ELR (cell line): ENCODE measurements at places on chromosomes 2 and 18.

DNA sequence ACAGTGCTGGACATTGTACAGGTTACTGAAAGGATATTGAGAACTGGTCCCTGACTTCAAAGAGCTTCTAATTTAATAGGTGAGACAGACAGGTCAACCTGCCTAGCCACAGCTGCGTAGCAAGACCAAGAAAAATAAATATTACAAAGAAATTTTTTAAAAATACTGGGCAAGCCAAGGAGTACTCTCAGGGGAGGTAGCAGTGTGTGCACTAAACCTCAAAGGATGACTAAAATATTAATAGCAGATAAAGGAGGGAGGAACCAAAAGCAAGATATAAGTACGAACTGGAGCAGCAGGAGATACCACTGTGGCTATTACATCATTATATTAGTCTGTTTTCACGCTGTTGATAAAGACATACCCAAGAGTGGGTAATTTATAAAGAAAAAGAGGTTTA, 14.9 kb downstream of the SCG2 start:
- DNase-seq: no peak

- DNase-seq: no peak
These were observed 505.4 kb downstream of the BCL11A start for GRCh38 chr2:60047944-60048525.

- DNase-seq: no peak
These were observed 33.2 kb downstream of the PSD4 start for GRCh38 chr2:113207021-113207420.

DNA sequence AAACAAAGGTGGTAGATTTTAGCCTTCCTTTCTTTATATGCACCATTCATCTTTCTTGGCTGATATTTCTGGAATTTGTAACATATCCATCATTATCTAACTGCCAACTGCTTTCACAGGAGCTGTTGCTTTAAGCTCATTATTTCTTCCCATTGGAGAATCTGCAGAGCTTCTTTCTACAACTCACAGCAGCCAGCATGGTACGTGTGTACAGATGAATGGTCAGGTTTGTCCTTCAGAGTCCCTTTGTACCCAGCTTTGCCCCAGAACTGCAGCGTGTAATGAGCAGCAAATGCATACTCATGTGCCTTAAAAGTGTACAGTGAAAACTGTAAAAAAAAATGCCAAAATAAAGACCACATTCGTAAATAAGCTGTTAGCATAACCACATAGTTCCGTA, 260.9 kb downstream of the FIGN start:
- DNase-seq: no peak

DNA sequence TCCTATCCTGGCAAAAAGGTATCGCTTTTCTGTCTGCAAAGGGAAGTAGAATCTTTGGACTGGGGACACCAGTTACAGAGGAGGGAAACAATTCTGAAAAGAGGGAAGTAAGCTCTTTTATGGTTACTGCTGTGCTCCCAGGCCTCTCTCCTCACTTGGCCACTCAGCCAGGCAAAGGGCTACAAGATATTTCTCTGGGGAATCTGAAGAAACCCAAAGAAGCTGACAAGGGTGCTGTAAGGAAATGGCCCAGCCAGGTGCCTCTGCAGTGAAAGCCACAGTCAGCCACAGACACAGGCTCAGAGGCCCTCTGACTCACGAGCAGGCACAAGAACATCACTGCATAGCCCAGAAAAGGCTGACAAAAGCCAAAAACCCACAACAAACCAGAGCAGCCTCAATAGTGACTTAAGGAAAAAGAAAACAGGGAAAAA, 5.8 kb downstream of the HDLBP start:
- peak; percentile 65 for DNase-seq

DNA sequence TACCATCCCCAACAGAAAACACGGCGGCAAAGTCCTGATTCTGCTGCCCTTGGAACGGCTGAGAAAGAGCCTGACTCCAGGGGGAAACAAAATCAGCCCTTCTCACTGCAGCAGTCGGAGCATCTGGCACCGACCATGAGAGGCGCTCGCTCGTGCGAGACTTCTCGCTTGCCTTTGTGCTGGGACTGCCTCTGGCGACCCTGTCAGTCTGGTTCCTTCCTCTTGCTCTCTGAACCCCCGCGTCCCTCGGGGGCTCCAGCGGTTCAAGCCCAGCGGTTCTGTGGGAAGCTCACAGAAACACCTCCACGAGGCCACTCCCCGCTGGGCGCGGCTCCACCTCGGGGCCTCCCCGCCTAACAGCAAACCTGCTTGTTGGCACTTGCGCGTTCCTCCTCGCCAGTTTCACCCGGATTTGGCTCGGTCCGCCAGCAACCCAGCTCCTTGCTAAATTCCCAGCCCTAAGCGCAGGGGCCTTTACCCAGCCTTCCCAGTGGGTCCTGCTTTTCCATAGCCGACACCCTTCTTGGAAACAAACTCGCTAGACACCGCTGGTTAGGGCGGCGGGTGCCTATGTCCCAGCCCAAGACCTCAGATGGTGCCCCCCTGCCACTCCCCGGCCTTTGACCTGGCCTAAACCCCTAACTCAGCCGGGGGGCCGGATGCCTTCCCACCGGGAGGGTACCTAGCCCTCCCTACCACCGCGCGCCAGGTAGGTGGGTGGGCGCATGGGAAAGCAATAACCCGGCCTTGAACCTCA, 2.2 kb downstream of the RND3 start:
- peak; percentile 72 for DNase-seq

GRCh38 chr18:52323802-52324201, 16.2 kb upstream of the DCC start:
- no peak for DNase-seq

DNA sequence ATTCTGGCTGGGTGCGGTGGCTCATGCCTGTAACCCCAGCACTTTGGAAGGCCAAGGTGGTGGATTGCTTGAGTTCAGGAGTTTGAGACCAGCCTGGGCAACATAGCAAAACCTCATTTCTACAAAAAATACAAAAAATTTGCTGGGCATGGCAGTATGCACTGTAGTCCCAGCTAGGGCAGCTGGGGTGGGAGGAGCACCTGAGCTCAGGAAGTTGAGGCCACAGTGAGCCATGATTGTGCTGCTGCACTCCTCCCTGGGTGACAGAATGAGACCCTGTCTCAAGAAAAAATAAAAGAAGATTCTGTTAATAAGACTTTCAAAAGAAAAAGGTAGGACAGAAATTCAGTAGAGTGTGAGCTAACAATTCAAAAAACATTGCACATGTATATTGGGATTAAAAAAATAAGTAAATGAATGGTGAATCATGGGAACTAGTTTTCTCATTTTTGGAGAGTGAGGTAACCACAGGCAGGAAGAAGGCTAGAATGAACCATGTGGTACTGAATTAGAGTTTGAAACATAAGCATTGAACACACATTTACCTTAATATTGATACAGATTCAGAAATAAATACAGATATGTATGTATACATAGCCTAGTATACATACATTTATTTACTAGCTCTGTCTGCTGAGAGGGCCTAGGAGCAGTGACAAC, 53.5 kb downstream of the NCOA1 start:
- peak; percentile 1 for DNase-seq

GRCh38 chr2:186189816-186190215, 296.2 kb upstream of the ZC3H15 start:
- DNase-seq: no peak

GRCh38 chr2:190583507-190584337, 49.2 kb upstream of the NEMP2 start:
- DNase-seq: no peak

DNA sequence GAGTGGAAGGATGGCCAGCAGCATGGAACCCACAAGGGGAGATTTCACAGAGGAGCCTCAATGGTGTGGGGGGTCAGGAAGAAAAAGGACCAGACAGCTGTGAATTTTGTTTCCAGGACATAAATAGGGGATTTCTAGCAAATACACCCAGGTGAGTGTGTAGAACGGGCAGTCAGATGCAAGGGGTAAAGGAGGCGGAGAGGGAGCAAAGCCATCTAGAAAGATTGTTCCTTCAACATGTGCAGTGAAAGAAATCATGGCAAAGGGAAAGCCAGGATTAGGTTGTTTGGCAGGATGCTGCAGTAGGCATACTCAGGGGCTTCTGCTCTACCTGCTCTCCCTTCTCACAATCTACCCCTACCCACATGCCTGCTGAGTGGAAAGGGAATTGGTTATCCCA, 119.4 kb upstream of the EPC2 start:
- DNase-seq: no peak

GRCh38 chr18:66582211-66582610, 21.7 kb downstream of the CDH19 start:
- DNase-seq: no peak

- DNase-seq: peak; percentile 68
These were observed 93.1 kb downstream of the TCF4 start for GRCh38 chr18:55494899-55495298.

GRCh38 chr2:169336695-169337094, 25.6 kb downstream of the LRP2 start:
- no peak for DNase-seq

DNA sequence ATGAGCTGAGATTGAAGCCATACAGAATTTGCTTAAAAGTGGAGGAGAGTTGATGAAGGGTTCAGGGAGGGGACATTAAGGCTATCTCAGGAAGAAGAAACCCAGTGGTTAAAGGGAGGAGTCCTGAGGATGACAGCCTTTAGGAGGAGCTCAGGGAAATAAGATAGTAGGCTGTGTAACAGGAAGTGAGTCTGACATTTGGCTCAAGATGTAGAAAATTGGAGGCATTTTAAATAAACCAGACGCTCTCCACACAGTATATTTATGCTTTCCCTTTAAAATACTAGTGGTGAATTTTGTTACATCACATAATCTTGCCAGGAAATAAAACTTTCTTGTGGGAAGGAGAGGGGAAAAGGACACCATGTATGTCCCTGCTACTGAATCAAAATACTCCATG, 11.6 kb downstream of the KCNH7 start:
- DNase-seq: peak; percentile 11

- DNase-seq: no peak
These were observed 1.2 kb downstream of the ABCG8 start for GRCh38 chr2:43839776-43840564.

DNA sequence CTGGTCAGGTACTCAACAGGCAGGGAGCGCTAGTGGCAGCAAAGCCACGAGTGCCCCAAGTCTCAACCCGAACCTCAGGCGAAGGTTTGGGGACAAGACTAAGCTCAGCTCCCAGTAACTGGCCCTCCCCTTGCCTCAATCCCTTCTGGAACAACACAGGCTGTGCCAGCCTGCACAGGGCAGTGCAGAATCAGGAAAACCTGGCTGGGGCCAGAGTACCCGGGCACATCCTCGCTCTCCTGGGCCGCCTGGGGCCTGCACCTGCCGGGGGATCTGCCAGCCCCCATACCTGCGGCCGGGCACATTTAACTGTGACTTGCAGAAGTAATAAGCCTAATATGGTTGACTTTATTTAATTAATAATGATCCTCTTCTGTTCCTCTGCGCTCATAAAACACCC, 60.6 kb downstream of the GBX2 start:
- DNase-seq: no peak

GRCh38 chr2:166932032-166932431, 43.8 kb downstream of the XIRP2 start:
- peak; percentile 77 for DNase-seq

DNA sequence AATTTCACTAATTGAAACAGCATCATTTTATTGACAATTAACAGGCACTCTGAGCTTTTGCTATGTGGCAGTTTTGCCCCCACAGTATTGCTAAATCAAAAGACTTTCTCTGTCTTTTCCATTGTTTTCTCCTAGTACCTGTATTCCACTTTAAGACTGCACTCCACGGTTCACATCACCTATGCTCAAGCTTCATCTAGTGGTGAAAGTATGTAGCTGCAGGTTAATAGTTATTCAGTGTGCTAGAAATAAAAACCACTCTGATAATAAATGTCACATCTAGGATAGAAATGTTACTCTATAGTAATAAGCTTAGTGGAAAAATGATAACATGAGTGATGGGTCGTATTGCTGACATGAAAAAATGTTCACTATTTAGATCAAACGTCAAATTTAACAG, 24.6 kb downstream of the ARL6IP6 start:
- peak; percentile 34 for DNase-seq

DNA sequence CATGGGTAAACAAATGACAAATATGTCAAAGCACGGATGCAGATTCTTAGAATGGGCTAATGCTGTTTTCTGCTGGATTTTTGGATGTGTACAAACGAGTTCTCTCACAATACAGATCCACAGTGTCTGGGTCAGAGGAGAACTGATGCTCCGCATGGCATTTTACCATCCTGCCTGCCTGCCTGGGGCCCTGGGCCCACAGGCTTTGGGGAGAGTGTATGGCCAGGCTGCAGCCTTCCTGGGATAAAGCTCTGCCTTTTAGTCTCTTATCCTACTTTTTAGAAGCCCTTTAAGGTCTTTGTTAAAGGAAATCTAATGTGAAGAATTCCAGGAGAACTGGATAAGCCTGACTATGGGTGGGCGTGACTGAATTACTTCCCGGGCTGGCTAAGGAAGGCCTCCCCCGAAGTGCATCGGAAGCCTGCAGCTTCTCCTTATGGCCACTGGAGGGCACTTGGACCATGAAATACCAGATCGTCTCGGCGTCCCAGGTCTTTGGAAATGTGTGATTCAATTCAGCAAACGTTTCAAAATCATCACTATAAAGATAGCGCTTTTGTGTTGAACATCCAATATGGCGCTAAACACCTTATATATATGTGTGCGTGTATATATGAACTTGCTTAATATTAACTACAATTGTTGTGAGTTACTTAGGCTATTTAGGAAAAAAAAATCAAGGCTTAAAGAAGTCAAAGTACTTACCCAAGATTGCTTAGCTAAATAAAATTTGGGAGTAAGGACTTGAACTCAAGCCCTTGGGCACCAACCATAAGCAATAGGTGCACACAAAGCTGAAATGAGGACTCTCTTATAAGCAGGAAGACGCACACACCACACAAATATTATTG, 15.2 kb upstream of the DNPEP start:
- peak; percentile 92 for DNase-seq

- peak; percentile 53 for DNase-seq
These were observed 79.2 kb upstream of the PID1 start for GRCh38 chr2:229350117-229350805.

DNA sequence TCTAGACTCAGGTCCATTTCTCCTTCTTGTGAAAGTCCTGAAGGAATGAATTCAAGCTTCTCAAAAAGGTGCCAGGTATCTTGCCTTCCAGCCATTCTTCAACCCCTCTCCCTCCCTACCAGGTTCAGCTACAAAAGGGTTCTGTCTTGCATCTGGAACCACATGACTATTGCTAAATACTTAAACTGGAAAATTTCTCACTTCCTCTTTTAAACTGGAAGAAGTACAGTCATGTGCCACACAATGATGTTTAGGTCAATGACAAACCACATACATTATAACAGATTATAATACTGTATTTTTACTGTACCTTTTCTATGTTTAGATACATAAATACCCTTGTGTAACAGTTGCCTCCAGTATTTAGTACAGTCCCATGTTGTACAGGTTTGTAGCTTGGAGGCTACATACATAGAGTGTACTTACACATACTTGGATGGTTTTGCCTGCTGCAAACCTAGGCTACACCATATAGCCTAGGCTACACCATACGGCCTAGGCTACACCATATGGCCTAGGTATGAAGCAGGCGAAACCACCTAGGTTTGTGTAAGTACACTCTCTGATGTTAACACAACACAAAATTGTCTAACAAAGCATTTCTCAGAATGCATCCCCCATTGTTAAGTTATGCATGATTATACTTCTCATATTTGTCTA, 142.0 kb upstream of the DNMT3A start:
- peak; percentile 43 for DNase-seq

GRCh38 chr18:42937436-42937835, 178.0 kb downstream of the RIT2 start:
- DNase-seq: no peak

- DNase-seq: no peak
These were observed 144.9 kb downstream of the ACTR3 start for GRCh38 chr2:114034742-114035141.
